Activated CD4-positive, CD25-positive, alpha-beta regulatory T cell treated with anti-CD3 and anti-CD28 coated beads, Interleukin-2, amount 50 U/mL, for 24 hours (primary cell): ENCODE measurements at places on chromosomes 2 and 18.

DNA sequence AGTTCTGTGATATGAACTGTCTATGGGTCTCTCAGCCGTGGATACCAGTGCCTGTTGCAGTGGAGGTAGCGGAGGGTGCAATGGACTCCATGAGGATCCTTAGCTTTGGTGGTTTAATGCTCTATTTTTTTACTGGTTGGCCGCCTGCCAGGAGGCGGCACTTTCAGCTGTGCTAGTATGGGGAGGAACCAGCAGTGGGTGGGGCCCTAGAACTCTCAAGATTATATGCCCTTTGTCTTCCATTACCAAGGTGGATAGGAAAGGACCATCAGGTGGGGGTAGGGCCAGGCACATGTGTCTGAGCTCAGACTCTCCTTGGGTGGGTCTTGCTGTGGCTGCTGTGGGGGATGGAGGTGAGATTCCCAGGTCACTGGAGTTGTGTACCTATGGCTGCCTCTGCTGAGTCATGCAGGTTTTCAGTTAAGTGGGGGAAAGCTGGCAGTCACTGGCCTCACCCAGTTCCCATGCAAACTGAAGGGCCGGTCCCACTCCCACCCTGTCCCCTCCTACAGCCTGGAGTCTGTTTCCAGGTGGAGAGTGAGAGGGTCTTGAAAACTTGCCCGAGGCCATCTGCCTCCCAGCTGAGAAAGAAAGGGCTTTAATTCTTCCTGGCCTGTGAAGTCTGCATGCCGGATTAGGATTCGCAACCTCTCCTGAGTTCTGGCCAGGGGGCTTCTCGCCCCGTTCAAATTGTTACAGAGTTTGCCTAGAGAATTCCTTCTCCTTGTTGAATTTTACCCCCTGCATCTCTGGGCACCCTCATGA is 14.5 kb downstream of the KCNS3 start:
- no peak for ATAC-seq

DNA sequence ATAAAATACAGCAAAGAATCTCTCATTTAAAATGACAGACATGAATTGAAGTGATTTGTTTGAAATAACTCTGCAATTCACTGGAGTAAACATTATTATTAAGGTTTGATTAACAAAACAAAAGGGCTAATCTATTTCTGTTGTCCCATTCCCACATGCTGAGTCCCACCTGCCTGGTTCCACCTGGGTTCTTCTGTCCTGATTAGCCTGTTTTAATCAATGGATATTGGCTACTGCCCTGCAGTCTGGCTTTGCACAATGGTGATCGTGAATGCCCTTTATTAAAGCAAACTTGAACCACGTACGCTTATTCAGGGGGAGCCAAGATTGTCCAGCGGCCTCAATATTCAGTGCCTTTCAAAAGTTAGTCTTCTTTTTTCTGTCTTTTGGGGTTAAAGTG is 72.8 kb upstream of the CDH19 start:
- no peak for ATAC-seq

- no peak for ATAC-seq
These were observed 814.0 kb upstream of the ID2 start for GRCh38 chr2:7867867-7868266.

DNA sequence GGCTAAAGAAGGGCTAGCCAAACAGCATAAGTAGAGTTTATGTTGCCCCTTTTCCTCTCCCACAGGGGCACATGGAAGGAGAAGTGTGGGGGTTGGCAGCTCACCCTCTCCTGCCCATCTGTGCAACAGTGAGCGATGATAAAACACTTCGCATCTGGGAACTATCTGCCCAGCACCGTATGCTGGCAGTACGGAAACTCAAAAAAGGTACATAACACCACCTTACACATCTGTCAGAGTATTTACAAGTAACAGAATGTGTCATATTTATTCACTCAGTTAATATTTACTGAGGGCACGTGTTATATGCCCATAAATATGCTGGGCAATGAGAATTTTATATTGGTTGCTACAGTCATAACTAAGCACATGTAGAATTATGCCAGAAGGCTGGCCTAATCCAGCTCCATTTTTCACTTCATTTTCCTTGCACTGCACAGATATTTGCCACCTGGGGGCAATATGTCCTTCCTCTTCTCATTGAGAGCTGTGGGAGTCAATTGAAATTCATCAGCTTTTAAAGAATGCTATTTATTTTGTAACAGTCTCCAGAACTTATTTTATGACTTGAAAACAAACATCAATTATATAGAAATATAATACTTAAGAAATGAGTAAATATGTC is 150.6 kb downstream of the RTN4 start:
- ATAC-seq, result no peak

DNA sequence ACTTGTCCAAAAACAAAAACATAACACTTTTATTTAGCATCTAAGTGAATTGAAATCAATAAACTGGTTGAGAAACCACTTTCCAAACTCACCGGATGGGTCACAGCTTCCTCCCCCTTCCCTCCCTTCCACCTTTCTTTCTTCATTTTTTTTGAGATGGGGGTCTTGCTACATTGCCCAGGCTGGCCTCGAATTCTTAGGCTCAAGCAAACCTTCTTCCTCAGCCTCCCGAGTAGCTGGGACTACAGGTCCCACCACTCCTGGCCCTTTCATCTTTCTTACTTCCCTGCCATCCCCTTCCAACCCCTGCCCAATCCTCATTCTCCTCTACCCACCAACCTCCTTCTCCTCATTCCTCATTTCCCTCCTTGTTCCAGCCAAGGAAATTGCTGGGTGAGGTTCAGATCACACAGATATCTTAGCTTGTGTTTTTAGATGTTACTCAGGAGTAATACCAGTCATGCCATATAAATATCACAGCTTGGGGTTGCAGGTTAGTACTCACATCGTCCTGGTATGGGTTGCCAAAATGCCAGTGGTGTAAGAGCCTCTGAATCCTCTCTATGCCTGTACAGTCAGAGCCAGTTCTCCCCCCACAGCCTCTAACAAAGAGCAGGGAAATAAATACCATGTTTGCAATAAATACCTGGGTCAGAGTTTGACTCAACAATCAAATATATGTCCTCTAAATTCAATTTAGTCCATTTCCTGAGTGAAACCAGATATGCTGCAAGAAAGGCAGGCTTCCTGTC is 132.7 kb upstream of the NDUFV2 start:
- no peak for ATAC-seq

- ATAC-seq, result no peak
These were observed 13.3 kb downstream of the DSC1 start for GRCh38 chr18:31149351-31149750.

GRCh38 chr2:200252265-200253067 is 54.0 kb upstream of the SPATS2L start:
- no peak for ATAC-seq

- ATAC-seq, result no peak
These were observed 74.6 kb upstream of the DOK6 start for GRCh38 chr18:69326094-69326493.

DNA sequence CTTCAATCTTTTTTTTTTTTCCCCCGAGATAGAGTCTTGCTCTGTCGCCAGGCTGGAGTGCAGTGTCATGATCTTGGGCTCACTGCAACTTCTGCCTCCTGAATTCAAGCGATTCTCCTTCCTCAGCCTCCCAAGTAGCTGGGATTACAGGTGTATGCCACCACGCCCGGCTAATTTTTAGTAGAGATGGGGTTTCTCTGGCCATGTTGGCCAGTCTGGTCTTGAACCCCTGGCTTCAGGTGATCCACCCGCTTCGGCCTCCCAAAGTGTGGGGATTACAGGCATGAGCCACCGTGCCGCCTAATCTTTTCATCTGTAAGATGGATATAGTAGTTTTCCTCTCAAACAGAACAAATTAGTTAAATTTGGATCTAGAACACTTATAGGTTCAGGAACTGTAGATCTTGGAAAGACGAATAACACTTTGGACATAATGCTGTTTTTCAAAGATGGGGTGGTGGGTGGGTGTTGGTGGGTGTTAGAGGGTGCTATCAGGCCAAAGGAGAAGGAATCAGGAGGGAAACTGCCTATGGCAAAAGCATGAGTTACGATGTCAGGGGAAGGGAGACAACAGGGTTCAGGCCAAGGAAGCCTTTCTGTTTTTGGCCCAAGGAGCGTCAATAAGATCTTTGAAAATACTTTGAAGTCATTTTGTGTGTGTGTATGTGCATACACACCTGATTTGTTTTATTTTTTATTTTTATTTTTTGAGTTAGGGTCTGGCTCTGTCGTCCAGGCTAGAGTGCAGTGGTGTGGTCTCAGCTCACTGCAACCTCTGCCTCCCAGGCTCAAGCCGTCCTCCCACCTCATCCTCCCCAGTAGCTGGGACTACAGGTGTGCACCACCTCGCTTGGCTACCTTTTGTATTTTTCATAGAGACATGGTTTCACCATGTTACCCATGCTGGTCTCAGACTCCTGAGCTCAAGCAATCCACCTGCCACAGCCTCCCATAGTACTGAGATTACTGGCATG is 6.8 kb downstream of the RPL37A start:
- ATAC-seq, result no peak

- ATAC-seq, result no peak
These were observed 571.1 kb upstream of the SOX11 start for GRCh38 chr2:5121121-5121520.

- ATAC-seq, result no peak
These were observed 194.1 kb downstream of the CTIF start for GRCh38 chr18:48732767-48733424.

DNA sequence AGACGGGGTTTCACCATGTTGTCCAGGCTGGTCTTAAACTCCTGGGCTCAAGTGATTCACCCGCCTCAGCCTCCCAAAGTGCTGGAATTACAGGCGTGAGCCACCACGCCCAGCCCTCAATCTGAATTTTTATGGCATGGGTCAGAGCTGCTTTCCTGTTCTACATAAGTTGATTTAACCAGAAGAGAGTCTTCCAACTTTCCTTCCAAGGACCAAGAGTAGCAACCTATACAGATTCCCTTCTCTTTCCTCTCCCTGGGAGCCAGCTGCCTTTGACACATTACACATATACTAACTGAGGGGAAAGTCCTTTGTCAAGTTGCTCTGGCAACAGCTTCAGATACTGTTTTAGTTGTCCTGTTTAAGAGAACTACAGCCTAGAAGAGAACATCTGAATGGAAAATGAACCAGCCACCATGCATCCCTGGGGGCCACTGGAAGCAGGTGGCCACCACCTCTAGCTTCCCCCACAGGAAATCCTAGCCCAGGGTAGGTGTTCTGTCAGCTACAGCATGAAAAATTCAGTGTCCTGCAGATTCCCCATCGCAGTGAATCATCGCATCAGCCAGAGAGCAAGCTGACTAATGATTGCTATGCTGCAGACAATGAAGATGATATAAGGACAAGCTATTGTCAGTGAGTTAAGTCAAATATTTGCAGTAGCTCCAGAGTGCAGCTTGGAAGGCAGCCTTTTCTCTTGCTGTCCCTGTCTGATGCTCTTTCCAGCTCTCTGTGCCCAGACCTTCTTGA is 62.9 kb downstream of the POMC start:
- ATAC-seq, result no peak

GRCh38 chr2:237437566-237437965 is 23.6 kb upstream of the COL6A3 start:
- ATAC-seq, result no peak

GRCh38 chr2:205704127-205704741 is 21.9 kb downstream of the NRP2 start:
- ATAC-seq, result no peak

DNA sequence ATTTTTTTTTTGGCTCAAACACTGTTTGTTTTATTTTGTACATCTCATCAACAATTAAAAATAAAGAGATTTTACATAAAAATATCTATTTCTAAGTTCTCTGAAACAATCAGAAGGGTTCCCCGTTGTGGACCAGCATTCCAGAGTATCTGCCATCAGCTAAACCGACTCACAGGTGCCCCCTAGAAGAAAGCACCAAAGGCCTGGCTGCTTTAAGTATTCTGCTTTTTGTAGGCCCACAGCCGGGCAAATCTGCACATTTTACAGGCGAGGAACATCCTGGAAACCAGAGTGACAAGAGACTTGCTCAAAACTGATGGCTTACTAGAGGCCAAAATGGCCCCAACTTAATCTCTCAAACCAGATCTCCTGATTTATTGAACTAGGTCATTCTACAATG is 82.2 kb upstream of the SETBP1 start:
- no peak for ATAC-seq

GRCh38 chr2:201344663-201345366 is 12.3 kb downstream of the FLACC1 start:
- ATAC-seq, result no peak

- no peak for ATAC-seq
These were observed 472.6 kb upstream of the KLHL29 start for GRCh38 chr2:22912398-22912797.

DNA sequence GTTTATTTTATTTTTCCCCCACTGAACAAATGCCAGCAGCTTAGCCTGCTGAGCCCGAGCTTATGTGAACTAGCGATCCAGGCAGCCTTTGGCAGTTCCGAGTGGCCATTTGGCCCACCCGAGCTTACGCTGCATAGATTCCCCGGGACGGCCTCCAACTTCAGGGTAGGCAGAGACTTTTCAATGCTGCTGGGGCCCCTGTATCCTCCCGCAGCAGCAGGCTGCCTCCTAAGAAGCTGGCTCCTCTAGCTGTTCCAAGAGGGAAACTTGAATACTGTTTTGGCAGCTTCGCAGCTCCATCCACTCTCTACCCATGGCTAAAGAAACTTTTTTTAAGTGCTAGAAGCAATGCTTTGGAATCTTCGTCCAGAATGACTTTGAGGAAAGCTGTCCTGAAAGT is 295.2 kb downstream of the SS18 start:
- ATAC-seq, result no peak

DNA sequence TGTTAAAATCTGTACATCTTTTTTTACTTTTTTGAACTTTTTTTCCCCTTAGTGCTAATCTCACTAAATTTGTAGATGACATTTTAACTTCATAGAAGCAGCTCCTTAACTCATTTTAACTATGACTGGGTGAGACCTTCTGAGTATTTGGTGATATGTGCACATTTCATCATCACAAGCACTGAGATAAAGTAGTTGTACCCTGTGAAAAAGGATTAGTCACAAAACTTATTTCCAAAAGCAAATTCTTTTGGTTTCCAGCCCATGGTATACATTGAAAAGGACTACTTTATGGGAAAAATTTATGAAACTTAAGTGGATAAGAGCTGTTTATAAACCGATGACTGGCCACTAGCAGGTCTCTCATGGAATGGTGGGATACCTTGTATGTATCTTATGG is 581.5 kb downstream of the PLCL1 start:
- no peak for ATAC-seq

DNA sequence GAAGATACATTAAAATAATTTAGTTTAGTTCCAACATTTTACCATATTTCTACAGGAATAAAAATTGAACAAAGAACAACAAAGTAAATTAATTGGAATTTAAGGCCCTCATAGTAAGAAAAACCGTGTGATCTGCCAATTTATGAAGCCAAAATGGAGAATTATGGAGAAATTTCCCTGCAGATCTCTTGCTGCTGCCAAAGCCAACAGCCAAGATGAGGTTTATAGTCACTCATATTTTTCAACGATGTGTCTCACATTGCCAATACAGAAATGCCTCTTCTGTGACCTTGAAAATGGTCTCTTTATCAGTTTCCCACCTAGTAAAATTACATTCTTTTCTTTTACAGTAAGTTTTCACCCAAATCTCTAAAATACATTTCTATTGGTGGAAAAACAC is 317.2 kb upstream of the FIGN start:
- no peak for ATAC-seq
